Left ventricle myocardium superior (tissue), 1 donor: ENCODE measurements at places on chromosomes 5 and 9.

DNA sequence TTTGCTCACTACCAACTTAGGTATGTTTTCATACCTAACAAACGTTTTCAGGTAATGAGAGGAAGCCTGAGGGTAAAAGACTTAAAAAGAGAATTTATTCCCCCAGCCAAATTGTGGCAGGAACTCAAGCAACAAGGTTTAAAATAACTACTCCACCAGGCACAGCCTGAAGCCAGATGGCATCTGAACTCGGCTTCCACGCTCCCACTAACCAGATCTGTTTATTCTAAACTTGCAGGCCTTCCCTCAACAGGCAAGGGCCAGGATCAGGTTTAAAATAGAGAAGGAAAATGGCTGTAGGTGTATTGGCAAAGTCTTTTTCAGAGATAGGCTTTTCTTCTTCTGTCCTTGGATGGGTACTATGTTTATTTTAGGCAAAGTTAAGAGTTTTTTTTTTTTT lies 89.4 kb downstream of the OTULIN start:
- no peak for DNase-seq

DNA sequence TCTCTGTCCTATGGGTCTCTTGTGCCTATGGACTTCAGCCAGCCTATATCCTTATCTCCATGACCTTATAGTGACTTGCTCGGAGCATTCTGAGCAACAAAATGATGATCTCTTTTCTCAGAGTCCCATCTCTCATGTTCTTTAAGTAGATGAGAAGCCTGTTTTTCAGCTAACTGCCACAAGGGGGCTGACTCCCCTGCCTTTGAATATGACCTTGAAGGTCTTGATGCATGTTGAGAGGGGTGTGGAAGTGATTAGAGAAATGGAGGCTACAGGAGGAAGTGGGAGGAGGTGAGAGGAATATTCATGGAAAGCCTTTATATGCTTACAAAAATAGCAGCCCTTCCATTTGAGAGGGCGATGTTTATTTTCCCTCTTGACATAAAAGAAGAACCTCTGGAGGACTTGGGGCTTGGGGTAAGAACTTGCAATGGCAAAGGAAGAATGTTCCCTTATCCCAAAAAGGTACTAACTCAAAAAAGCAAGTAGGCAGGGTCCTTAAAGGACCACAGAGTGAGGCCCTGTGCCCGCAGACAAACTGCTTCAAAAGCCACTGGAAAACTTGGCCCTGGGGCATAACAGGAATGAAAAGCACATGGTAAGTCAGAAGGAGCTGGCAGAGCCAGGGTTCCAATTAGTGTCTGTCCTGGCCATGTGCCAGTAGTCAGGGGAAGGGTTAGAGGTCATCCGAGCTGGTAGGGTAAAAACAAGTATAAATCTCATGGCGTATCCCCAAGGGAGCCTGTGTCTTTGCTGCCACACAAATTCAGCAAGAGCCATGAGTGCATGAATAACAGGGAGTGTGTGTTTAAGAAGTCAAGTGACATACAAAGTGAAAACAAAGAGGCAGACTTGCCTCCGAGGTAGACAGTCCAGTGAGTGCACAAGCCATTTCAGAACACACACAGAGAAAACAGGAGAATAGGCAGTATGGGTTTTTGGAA lies 39.1 kb downstream of the FGD3 start:
- no peak for DNase-seq

DNA sequence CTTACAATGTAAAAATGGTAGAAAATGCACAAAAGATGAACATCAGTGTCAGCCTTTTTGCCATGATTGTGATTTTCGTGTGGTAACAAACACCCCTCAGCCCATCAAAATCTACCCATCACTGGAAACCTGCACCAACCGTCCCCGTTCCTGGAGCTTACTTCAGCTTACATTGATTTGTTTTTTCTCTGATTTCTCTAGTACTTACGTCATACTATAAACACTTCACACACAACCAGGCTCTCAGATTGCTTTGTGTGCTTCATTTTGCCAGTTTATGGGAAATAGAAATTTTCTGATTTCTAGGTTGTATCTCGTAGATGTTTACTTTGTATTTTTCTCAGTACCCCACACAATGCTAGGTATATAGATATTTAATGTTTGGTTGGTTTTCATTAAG lies 129.1 kb downstream of the RAB3C start:
- DNase-seq = no peak

GRCh38 chr5:77719666-77720363 lies 56.3 kb downstream of the TBCA start:
- no peak for DNase-seq

DNA sequence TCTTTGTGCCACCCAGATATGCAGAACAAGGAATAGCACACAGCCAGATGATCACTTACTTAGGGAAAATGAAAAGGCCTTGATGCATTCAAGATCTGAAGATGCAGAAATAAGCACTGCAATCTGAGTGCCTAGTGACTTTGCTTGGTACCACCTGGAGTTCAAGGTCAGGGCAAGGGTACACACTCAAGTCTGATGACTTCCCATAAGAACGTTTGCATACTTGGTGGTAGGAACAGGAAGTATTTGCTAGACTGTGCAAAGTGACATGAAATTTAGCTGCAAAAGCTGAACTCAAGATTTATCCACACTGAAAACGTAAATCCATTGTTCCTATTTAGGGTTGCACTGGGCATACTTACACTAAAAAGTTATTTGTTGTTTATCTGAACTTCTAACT lies 177.1 kb downstream of the PIK3R1 start:
- DNase-seq = no peak
